ENCODE measurements at places on chromosomes 4 and X. TPM values are rescaled to one million over a fixed set of nuclear protein-coding genes. Genes with fewer than 3 reads are reported as not detected.

SH3RF1 gene
- 0.07 TPM for total RNA-seq

ZFYVE28 gene
- total RNA-seq, result 21.2 TPM

CITED1 gene
- not detected for total RNA-seq

CTAG2 gene
- not detected for total RNA-seq

RHOXF2 gene
- total RNA-seq, result not detected

FAT4 gene
- total RNA-seq, result not detected

GRIA3 gene
- total RNA-seq, result not detected

TGIF2LX gene
- not detected for total RNA-seq

All from T-helper 1 cell treated with Interleukin-12 subunit alpha and Interleukin-12 subunit beta and Interleukin-4 antibody, amounts not matched to agents 30 ng/mL and 1 ng/mL, for 36 hours (primary cell).